ENCODE measurements at places on chromosomes 5 and 9. TPM values are rescaled to one million over a fixed set of nuclear protein-coding genes. Genes with fewer than 3 reads are reported as not detected.

Gene BASP1
- 3.8 TPM for total RNA-seq

Gene FAM221B
- not detected for total RNA-seq

Gene MED27
- 19.9 TPM for total RNA-seq

Gene LCN9
- total RNA-seq: not detected

Gene CTXN3
- not detected for total RNA-seq

Gene TMEM171
- total RNA-seq: not detected

Gene RNF183
- not detected for total RNA-seq

Gene MARCHF3
- 16.3 TPM for total RNA-seq

Gene CDC20B
- not detected for total RNA-seq

Gene CD72
- 0.58 TPM for total RNA-seq

Gene PCDHGB1
- 3.3 TPM for total RNA-seq

Gene TMEM252
- not detected for total RNA-seq

Gene DBN1
- 30.6 TPM for total RNA-seq

Gene PHF24
- total RNA-seq: 0.03 TPM

Gene SEMA4D
- total RNA-seq: 26.1 TPM

Gene TUSC1
- total RNA-seq: 18.1 TPM

Gene IL13
- total RNA-seq: not detected

Gene FGF1
- 23.1 TPM for total RNA-seq

Gene IFNA21
- total RNA-seq: not detected

Gene FOXD4L3
- not detected for total RNA-seq

Gene GARNL3
- total RNA-seq: 14.1 TPM

Gene SLC6A7
- not detected for total RNA-seq

Gene C1QTNF2
- 2.0 TPM for total RNA-seq

Gene PLCXD3
- 87.4 TPM for total RNA-seq

Gene PCDHA11
- 0.42 TPM for total RNA-seq

Gene PFN3
- not detected for total RNA-seq

Gene FBXL7
- total RNA-seq: 22.2 TPM

Gene SAXO1
- not detected for total RNA-seq

Gene DAB2
- total RNA-seq: 21.8 TPM

Gene HSD17B3
- 1.8 TPM for total RNA-seq

Gene NUTM2F
- total RNA-seq: not detected

Gene CDC42SE2
- 13.2 TPM for total RNA-seq
